Effector memory CD4-positive, alpha-beta T cell (primary cell): ENCODE measurements at places on chromosomes 1 and 21.

DNA sequence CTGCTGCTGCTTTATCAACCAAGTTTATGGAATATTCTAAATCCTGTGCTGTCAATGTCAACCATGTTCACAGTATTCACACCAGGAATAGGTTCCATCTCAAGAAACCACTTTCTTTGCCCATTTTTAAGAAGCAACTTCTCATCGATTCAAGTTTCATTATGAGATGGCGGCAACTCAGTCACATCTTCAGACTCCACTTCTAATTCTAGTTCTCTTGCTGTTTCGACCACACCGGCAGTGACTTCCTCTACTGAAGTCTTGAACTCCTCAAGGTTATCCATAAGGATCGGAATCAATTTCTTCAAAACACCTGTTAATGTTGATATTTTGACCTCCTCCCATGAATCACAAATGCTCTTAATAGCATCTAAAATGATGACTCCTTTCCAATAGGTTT is 39.7 kb upstream of the IFNLR1 start:
- no peak for DNase-seq

GRCh38 chr1:11598461-11598860 is 55.8 kb downstream of the FBXO2 start:
- no peak for DNase-seq

- DNase-seq: no peak
Measured at GRCh38 chr21:38639571-38640354, 141.5 kb upstream of the ERG start.

DNA sequence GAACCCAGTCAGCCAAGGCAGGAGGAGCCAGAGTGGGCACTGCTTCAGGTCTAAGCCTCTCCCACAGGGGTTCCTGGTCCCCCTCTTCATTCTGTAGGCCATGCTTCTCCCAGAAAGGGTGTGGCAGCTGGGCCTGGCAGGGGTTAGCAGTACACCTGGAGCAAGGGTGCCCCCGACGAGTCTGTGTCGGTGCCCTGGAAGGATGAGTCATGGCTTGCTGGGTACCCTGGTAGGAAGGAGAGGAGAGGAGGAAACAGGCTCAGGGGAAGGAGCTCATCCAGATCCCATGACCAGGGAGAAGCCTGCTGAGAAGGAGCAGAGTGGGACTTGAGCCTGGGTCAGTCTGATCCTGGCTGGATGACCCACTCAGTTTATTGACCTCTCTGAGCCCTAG is 10.3 kb downstream of the KDF1 start:
- no peak for DNase-seq

GRCh38 chr1:246569248-246570238 is 3.3 kb downstream of the CNST start:
- DNase-seq: no peak

DNA sequence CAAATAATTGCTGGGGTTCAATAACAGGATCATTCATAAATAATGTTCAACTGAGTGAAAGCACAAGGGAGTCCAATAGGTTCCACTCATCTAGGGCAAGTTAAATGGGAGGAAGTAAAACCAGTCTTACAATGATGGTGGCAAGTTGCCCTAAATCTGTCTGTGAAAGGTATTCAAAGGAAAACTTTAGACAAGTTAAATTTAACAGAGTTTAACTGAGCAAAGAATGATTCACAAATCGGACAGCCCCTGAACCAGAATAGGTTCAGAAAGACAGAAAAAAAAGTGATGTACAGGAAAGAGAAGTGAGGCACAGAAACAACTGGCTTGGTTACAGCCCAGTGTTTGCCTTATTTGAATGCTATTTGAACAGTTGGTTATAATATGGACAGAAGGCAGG is 183.5 kb upstream of the ADGRL4 start:
- DNase-seq: no peak

- no peak for DNase-seq
Measured at GRCh38 chr1:27392778-27393635, 585 bp downstream of the GPR3 start.

DNA sequence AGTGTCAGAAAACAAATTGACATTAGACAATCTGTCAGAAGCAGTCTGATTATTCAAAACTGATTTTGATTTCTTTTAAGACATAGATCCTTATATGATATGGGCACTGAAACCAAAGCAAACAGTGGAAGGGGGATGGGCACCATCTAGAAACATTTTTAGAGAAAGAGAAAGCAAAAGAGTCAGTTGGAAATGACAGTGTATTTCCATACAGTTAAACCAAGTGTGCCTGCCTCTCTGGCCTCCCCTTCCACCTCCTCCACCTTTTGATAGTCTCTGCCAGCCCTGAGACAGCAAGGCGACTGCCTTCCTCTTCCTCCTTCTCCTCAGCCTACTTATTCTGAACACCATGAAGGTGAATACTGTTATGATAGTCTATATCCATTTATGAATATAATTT is 949.7 kb downstream of the AMY1C start:
- no peak for DNase-seq

DNA sequence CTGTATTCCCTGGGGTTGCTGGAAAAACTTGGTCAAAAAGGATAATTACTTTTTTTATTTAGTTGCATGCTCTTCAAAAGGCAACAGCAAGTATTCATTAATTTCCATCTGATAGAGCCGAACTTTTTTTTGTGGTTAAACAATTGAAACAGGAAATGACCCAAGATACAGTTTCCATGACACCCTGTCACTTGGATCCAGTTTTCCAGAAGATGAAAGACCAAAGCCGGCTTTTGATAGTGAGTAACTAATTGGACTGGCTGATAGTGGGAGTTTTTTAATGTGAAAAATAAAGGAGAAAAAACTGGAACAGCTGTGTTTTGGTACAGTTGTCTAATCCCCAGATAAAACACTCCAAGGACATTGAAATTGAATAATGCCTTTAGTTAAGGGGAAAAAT is 33.0 kb downstream of the CACHD1 start:
- no peak for DNase-seq

GRCh38 chr1:11101347-11101746 is 1.7 kb upstream of the EXOSC10 start:
- no peak for DNase-seq

DNA sequence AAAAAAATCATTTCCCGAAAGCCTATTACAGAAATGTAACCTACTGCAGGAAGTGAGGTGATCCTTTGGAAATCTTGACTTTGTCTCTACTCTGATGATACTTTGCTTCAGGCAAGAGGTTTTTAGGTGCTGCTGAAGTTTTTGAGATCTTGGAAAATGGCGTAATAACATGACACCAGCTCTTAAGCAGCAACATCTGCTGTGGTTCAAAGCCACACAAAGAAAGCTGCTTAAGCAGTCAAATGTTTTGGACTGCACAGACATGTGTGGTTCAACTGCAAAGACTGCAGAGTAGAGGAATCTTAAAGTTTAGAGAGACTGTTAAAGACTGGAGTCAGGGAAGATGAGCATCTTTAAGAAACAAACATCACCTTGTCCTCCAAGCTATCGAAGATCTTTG is 139.0 kb downstream of the RASAL2 start:
- DNase-seq: no peak

DNA sequence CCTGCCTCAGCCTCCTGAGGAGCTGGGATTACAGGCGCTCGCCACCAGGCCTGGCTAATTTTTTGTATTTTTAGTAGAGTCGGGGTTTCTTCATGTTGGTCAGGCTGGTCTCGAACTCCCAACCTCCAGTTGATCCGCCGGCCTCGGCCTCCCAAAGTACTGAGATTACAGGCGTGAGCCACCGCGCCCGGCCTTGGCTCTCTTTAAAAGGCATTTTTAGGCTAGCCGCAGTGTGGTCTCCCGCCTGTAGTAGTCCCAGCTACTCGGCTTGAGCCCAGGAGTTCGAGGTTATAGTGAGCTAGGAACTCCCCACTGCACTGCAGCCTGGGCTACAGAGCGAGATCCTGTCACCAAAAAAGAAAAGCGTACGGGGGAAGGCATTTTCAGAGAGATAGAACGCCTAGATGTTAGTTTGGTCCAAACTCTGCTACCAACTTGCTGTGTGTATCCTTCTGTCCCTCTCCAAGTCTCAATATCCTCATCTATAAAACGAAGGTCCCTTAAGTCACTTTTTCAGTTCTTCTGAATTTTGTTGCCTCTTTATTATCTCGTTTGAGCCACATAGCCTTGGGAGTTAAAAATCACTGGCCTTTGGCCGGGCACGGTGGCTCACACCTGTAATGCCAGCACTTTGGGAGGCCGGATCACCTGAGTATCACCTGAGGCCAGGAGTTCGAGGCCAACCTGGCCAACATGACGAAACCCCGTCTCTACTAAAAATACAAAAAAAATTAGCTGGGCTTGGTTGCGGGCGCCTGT is 734 bp downstream of the MED18 start:
- no peak for DNase-seq

DNA sequence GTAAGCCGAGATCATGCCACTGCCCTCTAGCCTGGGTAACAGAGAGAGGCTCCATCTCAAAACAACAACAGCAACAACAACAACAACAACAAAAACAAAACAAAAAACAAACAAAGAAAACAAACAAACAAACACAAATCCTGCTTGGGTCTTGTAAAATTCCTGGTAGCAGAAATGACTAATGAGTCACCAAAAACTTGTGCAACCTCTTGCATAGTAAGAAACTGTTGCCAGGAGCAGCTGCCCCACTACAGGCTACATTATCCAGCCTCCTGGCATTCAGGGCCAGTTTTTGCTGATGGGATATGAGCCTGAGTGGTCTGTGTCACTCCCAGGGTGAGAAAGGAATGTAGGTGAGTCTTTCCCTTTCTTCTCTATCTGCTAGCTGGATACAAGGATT is 245.4 kb downstream of the TNR start:
- DNase-seq: no peak

DNA sequence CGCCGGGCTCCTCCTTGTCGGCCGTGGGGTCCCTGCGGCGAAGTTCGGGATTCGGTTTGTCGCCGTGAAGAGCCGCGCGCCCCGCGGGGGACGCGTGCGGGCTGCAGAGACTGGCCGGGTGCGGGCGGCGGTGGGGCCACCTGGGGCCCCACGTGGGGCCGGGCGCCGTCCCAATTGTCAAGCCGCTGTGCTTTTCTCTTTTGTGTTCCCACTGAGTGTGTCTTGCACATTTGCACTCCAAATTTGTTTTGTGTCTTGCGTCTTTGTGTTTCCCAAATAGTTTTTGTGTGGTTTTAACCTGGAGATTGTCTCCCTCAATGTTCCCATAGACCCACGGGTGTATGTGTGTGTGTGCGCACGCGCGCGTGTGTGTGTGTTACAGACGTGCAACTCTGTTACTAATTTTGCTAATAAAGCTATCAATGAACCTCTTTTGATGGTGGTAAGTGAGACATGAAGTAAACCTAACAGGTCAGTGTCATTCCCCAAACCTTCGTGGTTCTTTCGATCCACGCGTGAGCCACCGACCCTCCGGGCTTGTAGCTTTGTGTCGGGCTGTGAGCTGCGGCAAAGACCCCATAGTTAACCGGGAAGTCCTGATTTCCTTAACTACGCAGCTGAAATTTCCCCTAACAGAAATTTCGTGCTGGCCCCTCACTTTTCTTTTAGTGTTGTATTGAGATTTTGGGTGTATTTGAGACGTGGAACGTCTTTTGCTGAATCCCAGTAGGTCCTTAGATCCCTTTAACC is 708 bp downstream of the PRDM2 start:
- DNase-seq: peak; percentile 17
